ENCODE measurements at places on chromosomes 6 and 20. TPM values are rescaled to one million over a fixed set of nuclear protein-coding genes. Genes with fewer than 3 reads are reported as not detected.

OVOL2 gene
- not detected for total RNA-seq

- no peak for DNase-seq
These were observed 40.6 kb downstream of the BPIFB4 start for GRCh38 chr20:33119725-33120720.

DNA sequence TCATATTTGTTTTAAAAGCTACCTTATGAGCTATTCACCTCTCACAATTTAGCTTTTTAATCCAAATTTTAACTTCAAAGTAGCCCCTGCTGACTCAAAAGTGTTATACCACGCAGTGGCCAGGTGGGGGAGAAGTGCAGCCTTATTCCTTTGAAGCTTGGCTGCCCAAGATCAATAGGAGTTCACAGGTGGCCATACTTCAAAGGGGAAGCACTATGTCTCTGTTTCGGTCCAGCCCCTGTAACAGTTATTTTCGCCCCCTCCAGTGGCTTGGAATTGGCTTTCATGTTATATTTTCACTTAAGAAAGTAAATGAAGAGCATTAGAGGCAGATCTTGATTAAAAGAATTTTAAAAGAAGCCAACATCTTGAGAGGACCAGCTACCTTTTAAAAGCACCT is 608.4 kb downstream of the EPHA7 start:
- peak; percentile 34 for DNase-seq

DNA sequence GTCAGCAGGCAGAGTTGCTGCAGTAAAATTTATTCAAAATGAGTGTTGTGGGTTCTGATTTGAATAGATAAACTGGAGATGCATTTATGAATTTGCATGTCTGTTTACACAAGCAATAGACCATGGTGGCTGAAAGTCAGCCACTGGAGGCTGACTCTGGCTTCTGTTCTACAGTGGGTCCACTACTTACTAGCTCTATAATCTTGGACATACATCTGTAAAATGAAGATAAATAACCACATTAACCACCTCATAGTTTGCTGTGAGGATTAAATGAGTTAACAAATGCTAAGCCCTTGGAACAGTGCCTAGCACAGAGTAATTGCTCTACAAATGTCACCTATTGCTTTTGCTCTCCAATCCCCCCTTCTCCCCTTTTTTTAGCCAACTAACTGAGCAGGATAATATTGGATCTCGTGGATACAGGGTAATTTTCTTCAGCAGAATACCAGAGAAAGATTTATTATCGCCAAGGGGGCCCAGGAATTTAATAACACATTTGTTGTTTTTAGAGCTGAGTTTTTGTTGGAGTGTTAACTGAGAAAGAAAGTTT is 1.4 kb upstream of the PM20D2 start:
- DNase-seq = peak; percentile 12

ABHD16A gene
- 25.1 TPM for total RNA-seq

GRCh38 chr20:36390719-36391415 is 84.7 kb downstream of the DLGAP4 start:
- DNase-seq = no peak

- DNase-seq = no peak
These were observed 174.0 kb upstream of the UST start for GRCh38 chr6:148572676-148573335.

DNA sequence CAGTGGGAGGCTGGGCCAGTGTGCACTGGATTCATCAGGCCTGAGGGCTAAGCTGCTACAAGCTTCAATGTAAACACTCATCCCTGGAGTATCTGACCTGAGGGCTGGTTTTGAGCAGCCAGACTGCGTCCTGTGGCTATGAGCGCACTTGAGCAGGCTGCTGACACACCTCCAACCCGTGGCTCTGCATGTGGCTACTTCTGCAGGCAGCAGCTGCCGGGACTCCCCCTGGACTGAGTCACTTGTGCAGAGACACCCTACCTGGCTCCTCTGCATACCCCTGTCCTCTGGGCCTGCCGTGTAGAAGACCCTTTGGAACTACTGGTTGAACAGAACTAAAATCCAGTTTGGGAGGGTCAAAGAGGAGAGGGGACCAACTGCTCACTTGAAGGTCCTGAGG is 172.0 kb downstream of the SCP2D1 start:
- DNase-seq = peak; percentile 20

SNRPB gene
- total RNA-seq = 466 TPM

PHACTR1 gene
- 0.07 TPM for total RNA-seq

GRCh38 chr20:48723308-48724264 is 104.2 kb downstream of the PREX1 start:
- DNase-seq = no peak

DNA sequence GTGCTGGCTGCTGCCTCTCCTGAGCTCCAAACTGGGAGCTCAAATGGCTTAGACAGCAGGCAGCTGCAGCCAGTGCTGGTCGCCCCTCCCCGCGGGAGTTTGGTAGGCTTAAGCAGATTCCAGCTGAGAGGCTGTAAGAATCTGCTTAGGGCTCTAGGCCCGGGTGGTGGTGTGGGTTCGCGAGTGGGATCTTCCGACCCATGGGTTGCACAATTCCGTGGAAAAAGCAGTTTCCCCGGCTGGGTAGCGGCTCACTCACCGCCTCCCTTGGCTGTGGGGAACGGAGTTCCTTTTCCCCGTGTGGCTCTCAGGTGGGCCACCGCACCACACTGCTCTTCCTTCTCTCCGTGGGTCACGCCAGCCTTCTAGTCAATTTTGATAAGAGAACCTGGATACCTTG is 232.5 kb downstream of the PKHD1 start:
- DNase-seq = no peak

Measured in activated CD4-positive, alpha-beta T cell treated with anti-CD3 and anti-CD28 coated beads for 36 hours (primary cell).